Activated CD8-positive, alpha-beta memory T cell treated with anti-CD3 and anti-CD28 coated beads, Interleukin-2, amount 10 ng/mL, durations not matched to agents 7 days and 5 days (primary cell): ENCODE measurements at places on chromosomes 12 and 14. TPM values are rescaled to one million over a fixed set of nuclear protein-coding genes. Genes with fewer than 3 reads are reported as not detected.

ANO6 gene
- total RNA-seq: 21.7 TPM

AVPR1A gene
- not detected for total RNA-seq

PZP gene
- total RNA-seq: not detected

PRB2 gene
- total RNA-seq: not detected

PLEKHH1 gene
- total RNA-seq: 0.19 TPM
